ENCODE measurements at places on chromosomes 12 and 14. TPM values are rescaled to one million over a fixed set of nuclear protein-coding genes. Genes with fewer than 3 reads are reported as not detected.

- DNase-seq, result no peak
Observed at GRCh38 chr14:70893062-70893845, 14.0 kb upstream of the PCNX1 start.

DNA sequence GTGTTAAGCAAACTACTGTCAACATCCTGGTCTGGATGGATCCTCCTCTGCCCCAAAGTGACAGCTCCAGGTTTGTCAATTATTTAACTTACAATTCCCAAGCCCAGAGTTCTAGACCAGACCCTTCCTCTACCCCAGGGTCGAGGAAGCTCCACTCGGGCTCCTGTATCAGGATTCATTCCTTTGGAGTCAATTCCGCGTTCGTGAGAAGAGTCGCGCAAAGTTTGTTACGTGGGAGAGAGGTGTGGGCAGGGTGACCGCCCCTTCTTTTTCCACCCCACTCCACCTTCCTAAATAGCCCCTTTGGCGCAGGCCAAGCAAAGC, 479 bp downstream of the SEL1L start:
- DNase-seq, result no peak

DNA sequence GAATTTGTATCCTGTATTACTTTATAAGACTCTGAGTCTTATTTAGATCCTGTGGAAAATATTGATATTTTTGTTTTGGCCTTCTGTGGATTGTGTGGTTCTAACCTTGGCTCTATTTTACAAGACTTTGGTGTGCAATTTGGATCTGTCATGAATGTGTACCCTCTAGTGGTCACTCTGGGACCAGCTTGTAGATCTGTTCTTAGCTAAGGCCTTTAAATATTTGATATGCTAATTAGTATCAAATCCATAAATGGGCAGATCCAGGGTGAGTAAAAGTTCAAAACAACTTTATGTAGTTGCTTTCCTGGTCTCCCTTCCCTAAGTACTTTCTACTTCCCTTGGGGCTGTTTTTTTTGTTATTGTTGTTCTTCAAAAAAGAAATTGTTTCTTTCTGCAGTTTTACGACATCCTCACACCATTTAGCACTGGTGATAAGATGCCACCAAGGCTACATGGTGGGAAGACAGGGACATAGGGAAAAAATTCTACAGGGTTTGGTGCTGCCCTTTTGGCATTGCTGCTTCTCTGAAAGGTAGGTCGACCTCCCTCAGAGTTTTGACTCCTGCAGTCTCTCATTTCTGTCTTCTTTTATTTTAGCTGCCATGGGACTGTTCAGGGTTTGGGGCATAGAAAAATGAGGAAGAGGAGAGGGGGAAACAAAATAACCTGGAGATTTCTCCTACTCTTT, 238.5 kb downstream of the GPHN start:
- DNase-seq, result no peak

DNA sequence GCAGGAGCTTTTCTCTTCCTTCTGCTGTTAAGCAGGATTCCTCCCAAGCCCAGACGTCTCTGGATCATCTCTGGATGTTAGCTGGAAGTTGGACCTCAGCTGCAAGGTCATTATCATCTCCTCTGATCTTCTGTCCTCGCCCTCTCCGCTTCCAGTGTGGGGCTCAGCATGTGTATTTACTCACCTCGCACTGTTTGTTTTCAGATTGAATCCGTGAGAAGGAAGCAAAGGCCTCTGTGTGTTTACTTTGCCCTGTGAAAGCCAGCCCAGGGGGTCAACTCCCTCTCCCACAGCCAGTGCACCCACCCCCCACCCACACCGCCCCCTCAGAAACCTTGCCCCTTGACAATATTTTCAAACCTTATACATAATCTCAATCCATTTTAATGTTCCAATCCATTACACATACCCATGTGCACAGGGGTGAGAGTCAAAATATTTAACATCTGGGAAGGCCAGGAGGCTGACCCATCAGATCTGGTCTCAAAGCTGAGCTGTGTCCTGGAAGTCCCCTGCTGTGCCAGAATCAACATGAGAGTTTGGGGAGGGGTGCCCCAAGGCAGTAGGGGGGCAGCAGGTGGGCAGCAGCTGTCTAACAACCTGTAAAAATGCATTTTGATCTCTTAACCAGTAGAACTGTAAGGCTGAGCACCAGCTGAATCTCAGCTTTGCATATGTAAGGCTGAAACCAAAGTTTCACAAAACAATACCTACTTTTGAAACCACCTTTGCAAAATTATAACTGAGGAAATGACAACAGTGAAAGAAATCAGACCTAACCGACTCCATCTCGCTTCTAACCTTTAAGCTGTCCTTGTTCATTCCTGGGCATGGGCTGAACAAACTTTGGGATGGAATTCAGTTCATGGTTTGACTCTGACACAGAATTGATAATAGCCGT, 157.9 kb downstream of the ZNF664 start:
- DNase-seq, result no peak

DNA sequence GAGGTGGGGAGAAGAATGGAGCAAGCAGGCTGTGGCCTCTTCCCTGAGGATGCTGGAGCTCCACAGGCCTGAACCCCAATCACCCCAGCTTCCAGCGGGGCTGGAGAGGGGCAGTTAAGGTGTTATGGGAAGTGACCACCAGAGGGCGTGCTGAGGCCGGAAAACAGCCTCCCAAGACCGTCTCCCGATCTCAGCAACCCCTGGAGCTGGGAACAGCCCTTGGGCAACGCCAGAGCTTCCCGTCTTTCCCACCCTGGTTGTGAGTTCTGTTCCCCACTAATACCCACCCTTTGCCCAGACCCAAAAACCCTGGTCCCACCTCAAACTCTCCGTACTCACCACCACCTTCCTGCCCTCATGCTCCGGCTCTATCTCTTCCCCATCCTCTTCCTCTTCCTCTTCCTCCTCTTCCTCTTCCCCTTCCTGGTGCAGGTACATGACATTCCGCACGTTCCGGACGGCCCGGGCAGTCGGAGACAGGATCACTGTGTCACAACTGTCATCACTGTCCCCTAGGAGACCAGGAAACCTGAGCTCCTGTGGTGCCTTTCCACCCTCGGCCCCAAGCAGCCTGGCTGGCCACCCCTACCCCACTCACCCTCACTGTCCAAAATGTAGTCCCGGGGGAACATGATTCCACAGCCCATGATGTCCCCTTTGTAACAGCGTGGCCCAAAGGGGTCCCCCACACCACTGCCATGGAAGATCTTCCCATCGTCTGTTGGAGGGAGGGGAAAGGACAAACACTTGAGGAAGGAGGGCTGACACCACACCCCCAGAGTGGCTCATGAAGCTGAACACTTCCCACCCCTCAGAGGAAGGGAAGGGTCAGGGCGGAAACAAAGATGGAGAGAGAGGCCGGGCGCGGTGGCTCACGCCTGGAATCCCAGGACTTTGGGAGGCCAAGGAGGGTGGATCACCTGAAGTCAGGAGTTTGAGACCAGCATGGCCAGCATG, 12.9 kb downstream of the SPRYD3 start:
- DNase-seq, result no peak

The SMOC1 gene
- total RNA-seq, result 25.2 TPM

The FGF6 gene
- total RNA-seq, result not detected

The VDR gene
- 6.8 TPM for total RNA-seq

The PRPH gene
- not detected for total RNA-seq
